ENCODE measurements at places on chromosomes 1 and 21. TPM values are rescaled to one million over a fixed set of nuclear protein-coding genes. Genes with fewer than 3 reads are reported as not detected.

Gene LINGO4
- not detected for total RNA-seq

Gene PLA2G2F
- not detected for total RNA-seq

- no peak for DNase-seq
Observed at GRCh38 chr1:29590583-29591565, 354.6 kb downstream of the PTPRU start.

- DNase-seq = peak; percentile 29
Observed at GRCh38 chr1:244211559-244211944, 160.5 kb downstream of the ZBTB18 start.

GRCh38 chr21:33039536-33039935, 13.8 kb downstream of the OLIG2 start:
- DNase-seq = no peak

DNA sequence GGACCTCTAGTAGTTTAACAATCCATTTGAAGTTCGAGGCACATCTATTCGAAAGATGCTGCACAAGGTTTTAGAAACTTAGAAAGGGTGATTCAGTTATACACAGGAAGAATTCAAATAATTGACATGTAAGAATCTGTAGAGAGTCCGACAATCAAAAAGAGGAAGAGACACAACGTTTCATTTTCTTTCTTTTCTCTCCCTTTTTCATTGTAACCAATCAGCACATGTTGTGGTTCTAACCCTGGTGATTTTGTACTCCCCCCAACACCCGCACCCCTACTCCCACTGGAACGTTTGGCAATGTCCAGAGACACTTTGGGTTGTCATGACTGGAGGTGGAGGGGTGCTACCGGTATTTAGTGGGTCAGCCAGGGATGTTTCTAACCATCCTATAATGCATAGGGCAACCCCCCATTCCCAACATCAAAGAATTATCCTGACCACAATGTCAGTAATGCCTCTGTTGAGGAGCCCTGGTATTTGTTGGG, 4.9 kb downstream of the TGFB2 start:
- no peak for DNase-seq

GRCh38 chr1:111903148-111903870, 86.2 kb downstream of the KCND3 start:
- no peak for DNase-seq

GRCh38 chr1:93629101-93630059, 52.3 kb downstream of the BCAR3 start:
- DNase-seq = peak; percentile 57

Gene SPATA17
- total RNA-seq = 2.4 TPM

Measured in uterus (tissue), 4 donors.